ENCODE measurements at places on chromosomes 5 and 9. TPM values are rescaled to one million over a fixed set of nuclear protein-coding genes. Genes with fewer than 3 reads are reported as not detected.

Gene TMEM252
- not detected for total RNA-seq

Gene IL17B
- total RNA-seq = 9.3 TPM

- H3K36me3 ChIP-seq = no peaks in the 10 kb centered on the region
- H3K27ac ChIP-seq = no peak overlapping the region
- no peaks in the 10 kb centered on the region for H3K27me3 ChIP-seq
- H3K4me1 ChIP-seq = peaks cover 20% of the 10 kb centered on the region
- DNase-seq = no peak
These were observed 221.1 kb downstream of the FANCC start for GRCh38 chr9:95096381-95096780.

GRCh38 chr5:103452666-103453065, 109.9 kb downstream of the NUDT12 start:
- H3K4me1 ChIP-seq = no peaks in the 10 kb centered on the region
- no peak overlapping the region for H3K4me3 ChIP-seq
- no peaks in the 10 kb centered on the region for H3K36me3 ChIP-seq
- no peak for DNase-seq
- no peak overlapping the region for H3K27ac ChIP-seq

DNA sequence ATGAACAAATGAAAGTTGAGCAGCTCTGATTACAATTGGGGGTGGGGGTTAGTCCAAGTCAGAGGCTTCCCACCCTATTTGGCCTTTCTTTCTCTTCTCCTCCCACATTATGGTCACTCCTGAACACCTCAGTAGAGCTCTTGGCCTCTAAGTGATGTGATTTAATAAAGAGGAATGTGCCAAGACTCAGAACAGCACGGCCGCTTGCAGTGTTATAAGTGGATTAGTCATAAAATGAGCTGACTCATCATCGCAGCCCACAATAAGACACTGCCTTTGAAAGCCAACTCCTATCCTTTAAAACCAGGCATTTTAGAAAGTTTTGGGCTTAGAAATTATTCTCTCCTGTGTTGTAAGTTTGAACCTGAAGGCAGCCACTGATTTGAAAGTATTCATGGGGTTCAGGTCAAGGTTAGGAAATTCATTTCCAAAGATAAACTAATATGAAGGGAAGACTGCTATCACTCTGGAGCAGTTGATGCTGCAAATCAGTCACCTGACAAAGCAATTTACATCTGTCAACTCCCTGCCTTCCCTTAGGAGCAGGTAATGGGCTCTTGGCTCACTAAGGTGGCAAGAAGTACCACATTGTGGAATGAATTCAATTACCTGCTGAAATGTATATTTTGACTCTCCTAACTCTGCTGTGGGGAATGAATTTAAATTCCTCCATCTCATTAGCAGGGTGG, 283.6 kb upstream of the NMUR2 start:
- no peaks in the 10 kb centered on the region for H3K36me3 ChIP-seq
- no peak for DNase-seq
- no peaks in the 10 kb centered on the region for H3K27me3 ChIP-seq
- H3K4me1 ChIP-seq = no peaks in the 10 kb centered on the region

DNA sequence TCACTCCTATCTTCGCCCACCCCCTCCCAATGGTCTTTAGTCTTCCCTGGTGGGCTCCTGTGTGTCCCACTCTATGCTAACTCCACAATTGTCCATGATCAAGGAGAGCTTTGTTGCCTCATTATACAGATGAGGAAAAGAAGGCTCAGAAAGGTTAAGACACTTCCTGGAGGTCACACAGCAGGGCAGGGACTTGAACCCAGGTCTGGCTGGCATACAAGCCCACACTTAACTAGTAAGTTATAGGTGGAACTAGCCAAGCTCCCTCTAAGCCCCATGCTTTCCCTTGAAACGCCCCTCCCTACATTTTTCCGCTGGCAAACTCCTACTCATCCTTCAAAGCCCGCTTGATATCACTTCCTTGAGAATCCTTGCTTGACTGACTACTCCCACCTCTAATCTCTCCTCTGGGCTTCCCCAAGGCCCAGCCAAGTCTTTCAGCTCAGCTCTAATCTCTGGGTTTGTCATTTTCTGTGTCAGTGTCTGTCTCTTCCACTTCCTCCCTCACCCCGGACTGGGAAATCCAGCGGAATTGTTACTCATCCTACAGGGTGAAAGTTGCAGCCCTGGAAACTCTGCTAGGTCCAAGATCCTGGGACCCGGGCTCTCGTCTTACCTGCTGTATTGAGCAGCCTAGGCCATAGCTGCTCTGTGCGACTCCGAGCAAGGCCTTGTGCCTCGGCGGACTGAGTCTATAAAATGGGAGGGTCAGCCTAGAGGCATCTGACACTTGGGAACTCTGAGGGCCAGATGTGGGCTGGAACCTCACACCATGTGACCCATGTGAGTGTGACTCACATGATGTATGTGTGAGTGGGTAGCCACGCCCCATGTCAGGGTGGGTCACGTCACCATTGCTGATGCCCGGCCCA, 144.5 kb downstream of the GAPVD1 start:
- H3K27me3 ChIP-seq = no peaks in the 10 kb centered on the region
- no peak overlapping the region for H3K4me3 ChIP-seq
- no peaks in the 10 kb centered on the region for H3K36me3 ChIP-seq
- H3K4me1 ChIP-seq = peaks cover 2% of the 10 kb centered on the region

GRCh38 chr5:1732238-1732941, 67.2 kb downstream of the MRPL36 start:
- H3K4me1 ChIP-seq = no peaks in the 10 kb centered on the region
- H3K4me3 ChIP-seq = no peak overlapping the region
- DNase-seq = peak; percentile 4
- no peak overlapping the region for H3K27ac ChIP-seq
